ENCODE measurements at places on chromosomes 6 and 20. TPM values are rescaled to one million over a fixed set of nuclear protein-coding genes. Genes with fewer than 3 reads are reported as not detected.

GRCh38 chr6:97059473-97059872 lies 134.9 kb downstream of the KLHL32 start:
- DNase-seq: no peak

GRCh38 chr20:15546525-15547023 lies 1026.7 kb downstream of the KIF16B start:
- no peak for DNase-seq

DNA sequence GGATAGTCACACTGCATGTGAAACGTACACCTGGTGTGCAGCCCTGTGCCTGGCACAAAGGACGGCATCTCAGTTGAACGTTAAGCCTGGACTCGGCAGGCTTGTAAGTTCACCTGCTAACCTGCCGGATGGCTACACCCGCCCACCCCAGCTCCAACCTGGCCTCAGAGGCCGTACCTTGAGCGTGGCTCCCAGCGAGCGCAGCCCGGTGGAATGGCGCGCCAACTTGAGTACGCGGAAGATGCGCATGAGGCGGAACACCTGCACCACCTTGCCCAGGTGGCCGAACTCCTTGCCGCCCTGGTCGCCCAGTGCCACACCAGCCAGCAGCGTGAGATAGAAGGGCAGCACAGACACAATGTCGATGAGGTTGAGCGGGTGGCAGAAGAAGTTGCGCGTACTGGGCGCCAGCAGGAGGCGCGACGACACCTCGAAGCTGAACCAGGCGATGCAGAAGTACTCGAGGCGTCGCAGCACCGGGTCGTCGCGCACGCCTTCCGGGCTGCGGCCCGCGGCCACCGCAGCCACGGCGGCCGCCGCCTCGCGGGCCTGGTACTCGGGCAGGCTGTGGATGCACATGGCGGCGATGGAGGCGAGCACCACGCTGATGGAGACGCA lies 3.3 kb downstream of the KCNS1 start:
- DNase-seq: no peak

DNA sequence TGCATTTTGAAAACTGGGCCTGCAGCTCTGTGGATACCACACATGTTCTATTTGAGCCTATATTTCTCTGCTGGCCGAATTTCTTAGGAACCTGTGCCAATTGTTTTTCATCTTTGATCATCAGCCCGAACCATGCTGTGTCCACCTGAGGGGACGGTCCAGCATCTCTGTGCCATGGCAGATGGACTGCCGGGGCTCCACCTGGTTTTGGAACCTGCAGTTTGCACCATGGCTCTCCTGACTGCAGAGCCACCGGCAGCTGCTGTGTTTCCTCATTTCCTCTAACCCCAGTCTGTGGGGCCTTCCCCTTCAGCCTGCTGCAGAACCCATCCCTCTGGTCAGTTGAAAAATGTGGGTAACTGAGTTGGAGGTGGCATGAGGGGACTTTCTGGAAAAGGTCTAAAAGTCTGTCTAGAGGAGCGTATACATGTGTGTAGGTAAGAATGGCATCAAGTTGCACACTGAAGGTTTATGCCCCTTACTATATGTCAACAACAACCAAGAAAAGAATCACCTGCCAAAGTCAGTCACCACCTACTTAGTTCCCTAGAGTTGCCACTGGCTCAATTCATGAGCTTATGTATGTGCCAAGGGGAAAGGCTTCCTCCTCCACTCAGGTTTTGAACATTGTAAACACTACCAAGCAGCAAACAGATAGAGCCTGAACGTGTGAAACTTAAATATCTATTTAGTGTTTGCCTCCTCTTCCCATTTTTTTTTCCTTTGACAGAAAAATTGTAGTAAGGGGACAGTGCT lies 548.2 kb downstream of the PRKN start:
- DNase-seq: no peak

GRCh38 chr6:100188754-100189153 lies 194.7 kb upstream of the MCHR2 start:
- DNase-seq: no peak

- DNase-seq: peak; percentile 73
Measured at GRCh38 chr6:40894962-40895799, 143.8 kb downstream of the UNC5CL start.

The SEMG1 gene
- polyA plus RNA-seq: not detected

- no peak for DNase-seq
Measured at GRCh38 chr6:13383328-13384163, 55.2 kb upstream of the TBC1D7 start.

The PHACTR1 gene
- 21.8 TPM for polyA plus RNA-seq

DNA sequence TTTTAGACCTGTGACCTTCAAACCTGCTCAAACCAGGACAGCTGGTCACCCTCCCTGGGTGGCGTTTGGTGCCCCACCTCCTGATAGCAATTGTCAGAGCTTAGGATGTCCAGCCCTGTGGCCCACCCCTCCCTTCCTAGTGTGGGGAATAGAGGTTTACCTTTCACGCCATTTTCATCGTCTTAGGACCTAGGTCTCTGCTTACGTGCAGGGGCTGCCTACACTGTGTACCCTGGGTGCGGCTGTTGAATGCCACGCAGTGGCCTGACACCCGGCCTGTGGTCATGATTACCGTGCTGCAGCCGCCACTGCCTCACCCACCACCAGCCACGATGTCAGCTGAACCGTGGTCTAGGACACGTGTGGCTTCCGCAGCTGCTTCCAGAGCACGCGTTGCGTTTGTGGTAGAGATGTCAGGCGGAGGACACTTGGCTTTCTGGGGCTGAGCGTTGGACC lies 157.3 kb downstream of the DTNBP1 start:
- DNase-seq: no peak

GRCh38 chr6:16108921-16109658 lies 19.8 kb upstream of the MYLIP start:
- no peak for DNase-seq

- no peak for DNase-seq
Measured at GRCh38 chr20:34941226-34941625, 14.4 kb downstream of the GSS start.

GRCh38 chr6:147546501-147547368 lies 38.2 kb downstream of the SAMD5 start:
- DNase-seq: no peak

The CST4 gene
- not detected for polyA plus RNA-seq

- DNase-seq: no peak
Measured at GRCh38 chr6:110776413-110776812, 38.9 kb downstream of the CDK19 start.

The PSORS1C2 gene
- not detected for polyA plus RNA-seq

- DNase-seq: no peak
Measured at GRCh38 chr6:150996968-150997367, 131.5 kb downstream of the MTHFD1L start.

DNA sequence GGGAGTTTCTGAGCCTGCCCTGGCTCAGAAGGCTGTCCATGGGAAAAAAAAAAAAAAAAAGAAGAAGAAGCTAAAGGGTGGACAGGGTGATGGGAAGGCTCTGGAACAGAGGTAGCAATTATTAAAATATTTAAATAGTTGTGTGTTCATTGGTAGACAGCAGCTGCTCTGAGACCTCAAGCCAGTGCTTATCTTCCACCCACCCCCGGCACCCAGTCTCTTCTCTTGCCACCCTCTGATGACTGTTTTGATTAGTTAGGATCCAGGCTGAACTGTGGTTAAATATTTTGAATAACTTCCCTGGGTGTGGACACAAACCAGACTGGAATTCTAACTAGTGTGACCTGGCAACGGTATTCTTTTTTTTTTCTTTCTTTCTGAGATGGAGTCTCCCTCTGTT lies 16.9 kb upstream of the SRSF3 start:
- DNase-seq: no peak

DNA sequence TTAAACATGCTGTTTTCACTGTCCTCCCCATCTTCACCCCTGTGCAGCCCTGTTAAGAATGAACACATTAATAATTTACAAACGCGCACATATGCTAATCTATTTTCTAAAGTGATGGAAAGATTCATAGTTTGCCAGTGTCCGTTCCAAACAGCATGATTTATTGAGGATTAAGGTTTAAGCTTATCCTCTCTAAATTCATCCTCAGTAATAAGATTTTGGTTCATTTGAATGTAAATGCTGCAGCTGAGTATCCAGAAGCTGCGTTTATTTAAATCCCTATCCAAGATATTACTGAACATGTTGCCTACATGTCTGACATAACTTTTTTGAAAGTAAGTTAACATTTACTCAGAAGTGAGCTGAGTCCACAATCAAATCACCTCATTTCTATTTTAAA lies 42.8 kb upstream of the FAM135A start:
- no peak for DNase-seq

The NXT1 gene
- polyA plus RNA-seq: 5.7 TPM

The RTF2 gene
- 114 TPM for polyA plus RNA-seq

The NFYA gene
- 7.3 TPM for polyA plus RNA-seq

The SLA2 gene
- polyA plus RNA-seq: 0.30 TPM

- no peak for DNase-seq
Measured at GRCh38 chr6:57127763-57128162, 37.8 kb downstream of the ZNF451 start.

The IPCEF1 gene
- 0.11 TPM for polyA plus RNA-seq

The CST2 gene
- not detected for polyA plus RNA-seq

GRCh38 chr6:122714059-122714458 lies 65.5 kb upstream of the FABP7 start:
- DNase-seq: no peak

The OPN5 gene
- 0.11 TPM for polyA plus RNA-seq

GRCh38 chr6:104183816-104184435 lies 675.8 kb downstream of the HACE1 start:
- DNase-seq: no peak

DNA sequence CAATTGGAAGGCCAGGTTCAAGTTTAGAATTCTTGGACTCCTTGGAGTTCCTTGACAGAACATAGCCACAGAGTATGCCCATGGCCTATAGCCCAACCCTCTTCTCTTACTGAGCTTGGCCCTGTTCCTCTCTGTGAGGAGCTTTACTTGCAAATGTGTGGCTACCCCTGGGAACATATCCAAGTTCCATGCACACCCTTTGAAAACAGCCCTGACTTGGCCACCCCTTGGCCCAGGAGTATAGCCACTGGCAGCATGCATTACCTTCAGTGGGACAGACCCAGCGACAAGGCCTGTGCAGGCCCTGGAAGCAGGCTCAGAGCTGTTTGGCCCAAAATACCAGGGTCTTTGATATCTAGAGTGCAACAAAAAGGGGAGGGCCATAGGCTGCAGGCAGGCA lies 19.5 kb upstream of the MAS1 start:
- no peak for DNase-seq

DNA sequence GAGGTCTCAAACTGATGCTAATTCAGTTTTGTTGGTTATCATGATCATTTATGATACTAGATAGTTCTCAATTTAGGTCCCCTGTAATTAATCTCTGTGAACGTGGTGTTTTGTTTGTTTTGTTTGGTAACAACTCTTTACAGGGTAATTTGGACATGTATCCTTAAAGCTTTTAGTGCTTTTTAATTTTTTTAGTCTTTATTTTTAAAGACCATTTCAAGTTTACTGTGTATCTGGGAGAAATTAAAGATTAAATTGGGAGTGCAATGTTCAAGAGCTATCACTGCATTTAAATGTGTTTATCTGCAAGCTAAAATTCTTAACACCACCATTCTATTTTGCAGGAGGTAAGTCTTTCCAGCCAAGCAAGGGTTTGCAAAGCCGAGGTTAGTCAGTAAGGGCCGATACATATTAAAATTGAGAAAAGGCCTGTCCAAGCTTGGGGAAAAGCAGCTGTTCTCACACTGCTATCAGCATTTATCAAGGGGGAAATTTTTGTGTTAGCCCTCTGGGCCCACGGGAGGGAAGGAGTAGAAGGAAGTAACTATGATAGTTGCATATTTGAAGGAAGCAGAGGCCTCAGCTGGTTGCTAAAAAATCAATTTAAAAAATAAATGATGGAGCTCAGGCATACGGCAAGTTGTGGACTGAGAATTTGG lies 59.3 kb upstream of the ZNF217 start:
- DNase-seq: no peak
